Kidney glomerular epithelial cell (primary cell): ENCODE measurements at places on chromosomes 2 and 18.

DNA sequence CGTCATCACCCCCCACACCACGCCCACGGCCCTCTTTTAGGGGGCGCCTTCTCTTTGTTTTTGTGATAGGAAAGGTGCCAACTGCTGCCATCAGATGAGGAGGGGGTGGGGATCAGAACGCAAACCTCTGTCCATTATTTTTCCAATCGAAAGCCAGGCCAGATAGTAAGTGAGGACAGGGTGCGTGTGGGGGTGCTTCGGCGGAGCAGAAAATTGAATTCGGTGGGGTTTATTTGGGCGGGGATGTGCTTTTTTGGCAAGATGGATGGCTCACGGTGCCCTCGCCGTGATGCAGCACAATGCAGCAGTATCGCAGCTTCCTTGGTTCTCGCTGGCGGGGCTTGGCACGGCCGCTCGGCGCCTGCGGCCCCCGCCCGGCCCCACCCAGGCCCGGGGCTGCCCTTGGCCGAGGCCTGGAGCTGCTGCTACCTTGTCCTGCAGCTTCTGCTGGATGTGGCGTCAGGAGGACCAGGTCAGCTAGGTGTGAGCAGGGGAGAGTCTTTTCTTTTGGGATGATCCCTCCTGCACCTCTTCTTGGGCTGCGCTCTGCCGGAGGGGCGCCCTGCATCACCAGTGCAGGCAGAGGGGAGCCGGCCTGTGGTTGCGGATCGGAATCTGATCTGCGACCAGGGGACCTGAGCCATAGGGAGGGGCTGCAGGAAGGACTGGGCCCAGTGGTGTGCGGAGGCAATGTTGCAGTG is 1.3 kb downstream of the SPTBN1 start:
- DNase-seq, result no peak

GRCh38 chr18:27787547-27787946 is 389.4 kb downstream of the CDH2 start:
- DNase-seq, result no peak

DNA sequence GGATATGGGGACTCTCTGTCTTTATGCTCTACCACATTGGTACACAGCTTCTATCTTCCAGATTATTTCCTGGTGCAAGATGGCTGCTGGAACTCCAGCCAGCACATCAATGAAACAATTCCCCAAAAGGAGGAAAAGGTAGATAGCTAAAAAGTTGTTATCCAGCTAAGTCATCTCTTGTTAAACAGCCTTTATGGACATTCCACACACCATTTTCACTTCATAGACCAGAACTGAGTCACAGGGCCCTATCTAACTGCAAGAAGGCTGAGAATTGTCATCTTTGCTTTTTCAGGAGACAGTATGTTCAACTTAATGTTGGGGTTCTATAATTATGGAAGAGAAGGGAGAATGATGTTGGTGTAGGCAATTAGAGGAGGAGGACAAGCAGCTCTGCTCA is 133.3 kb upstream of the NOSTRIN start:
- DNase-seq, result no peak

- no peak for DNase-seq
Measured at GRCh38 chr18:32454593-32454992, 16.1 kb downstream of the GAREM1 start.

GRCh38 chr2:158403237-158403636 is 53.3 kb downstream of the CCDC148 start:
- no peak for DNase-seq
